Activated naive CD4-positive, alpha-beta T cell treated with anti-CD3 and anti-CD28 coated beads, Interleukin-2, amount 50 U/mL, for 72 hours (primary cell): ENCODE measurements at places on chromosomes 7 and 10. TPM values are rescaled to one million over a fixed set of nuclear protein-coding genes. Genes with fewer than 3 reads are reported as not detected.

- no peak for DNase-seq
These were observed 105.4 kb upstream of the FAM133B start for GRCh38 chr7:92695308-92696261.

SPDYE5 gene
- total RNA-seq: not detected

DNA sequence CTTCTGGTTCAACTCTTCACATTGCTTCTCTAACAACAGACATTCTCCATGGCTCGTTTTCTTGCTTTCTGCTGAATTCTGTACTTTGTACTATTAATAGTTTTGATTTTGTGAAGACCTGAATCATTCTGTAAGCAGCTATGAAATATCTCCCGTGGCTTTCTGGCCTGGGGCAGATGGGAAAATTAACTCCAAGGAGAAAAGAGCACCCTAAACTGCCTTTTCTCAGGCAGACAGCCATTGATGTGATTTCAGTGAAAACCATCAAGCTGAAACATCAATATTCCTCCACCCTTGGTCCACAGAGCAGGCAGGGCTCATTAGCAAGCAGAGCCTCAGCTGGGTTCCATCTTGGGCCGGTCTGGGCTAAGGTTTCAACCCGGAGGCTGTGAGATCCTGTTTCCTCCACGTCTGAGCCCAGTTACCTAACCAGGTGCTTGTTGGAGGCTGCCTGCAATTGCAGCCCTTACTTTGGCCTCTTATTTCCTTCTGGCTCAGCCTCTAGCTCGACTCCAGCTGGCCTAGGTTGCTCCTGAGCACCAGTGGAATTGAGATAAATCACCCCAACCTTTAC, 21.1 kb upstream of the EZH2 start:
- DNase-seq: no peak

ITGA8 gene
- total RNA-seq: not detected

DNA sequence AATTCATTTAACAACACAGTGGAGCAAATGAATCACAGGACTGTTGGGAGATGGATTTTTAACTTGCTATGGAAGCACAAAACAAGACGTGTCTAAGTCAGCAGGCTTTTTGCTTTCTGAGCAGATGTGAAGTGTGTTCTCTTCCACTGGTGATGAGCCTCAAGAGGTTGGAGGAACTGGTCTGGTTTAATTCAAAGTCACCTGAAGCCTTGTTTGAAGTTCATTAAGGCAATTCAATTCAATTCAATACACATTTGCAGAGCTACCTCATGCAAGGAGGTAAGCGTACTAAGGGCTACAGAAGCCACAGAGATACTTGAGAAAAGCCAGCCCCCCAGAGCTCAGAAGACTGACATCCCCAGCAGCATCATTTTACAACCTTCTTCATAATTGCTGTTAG, 68.4 kb upstream of the PALS2 start:
- no peak for DNase-seq

GRCh38 chr10:86211691-86212390, 154.8 kb downstream of the GRID1 start:
- no peak for DNase-seq

GRCh38 chr10:76393875-76394706, 962.7 kb downstream of the LRMDA start:
- DNase-seq: no peak

GRCh38 chr10:126185676-126186447, 202.4 kb downstream of the ADAM12 start:
- DNase-seq: no peak

AGR2 gene
- total RNA-seq: not detected

DNA sequence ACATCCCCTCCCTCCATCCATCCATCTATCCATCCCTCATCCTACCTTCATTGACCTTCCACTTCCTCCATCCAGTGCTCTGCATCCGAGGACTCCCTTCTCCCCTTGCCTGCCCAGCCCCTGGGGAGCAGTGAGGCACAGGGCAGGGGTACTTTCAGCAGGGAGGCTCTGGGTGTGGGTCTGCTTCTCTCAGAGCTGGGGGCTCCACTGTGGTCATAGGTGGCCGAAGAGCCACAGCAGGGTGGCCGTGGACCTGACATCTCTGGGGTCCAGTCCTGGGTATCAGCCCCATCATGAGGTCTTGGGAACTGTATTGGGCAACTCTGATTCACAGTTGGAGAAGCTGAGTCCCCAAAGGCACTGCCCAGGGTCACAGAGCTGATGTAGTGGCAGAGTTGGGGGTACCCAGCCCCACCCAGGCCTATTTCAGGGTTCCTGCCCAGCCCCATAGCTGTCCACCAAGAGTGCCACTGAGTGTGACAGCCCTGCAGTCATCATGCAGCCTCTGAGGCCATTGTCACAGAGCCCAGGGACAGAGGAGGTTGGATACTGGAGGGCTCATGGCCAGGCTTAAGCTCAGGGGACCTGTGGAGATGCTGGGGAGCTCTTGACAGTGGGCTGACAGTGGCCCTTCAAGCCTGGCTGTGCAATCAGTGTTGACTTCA, 35.3 kb upstream of the DPYSL4 start:
- peak; percentile 50 for DNase-seq

DNA sequence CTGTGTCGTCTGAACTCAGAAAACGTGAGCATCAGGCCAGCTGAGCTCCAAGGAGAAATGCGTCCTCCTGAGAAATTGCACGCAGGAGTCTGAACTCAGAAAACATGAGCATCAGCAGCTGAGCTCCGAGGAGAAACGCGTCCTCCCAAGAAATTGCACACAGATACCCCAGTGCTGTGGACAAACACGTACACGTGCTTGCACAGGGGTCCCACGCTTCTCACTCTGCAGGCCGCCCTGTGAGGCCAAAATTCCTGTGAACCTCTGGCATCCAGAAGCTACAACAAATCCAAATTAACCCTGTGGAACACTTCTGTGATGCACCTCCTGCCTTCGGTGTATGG, 133.8 kb downstream of the WDR37 start:
- DNase-seq: no peak

DNA sequence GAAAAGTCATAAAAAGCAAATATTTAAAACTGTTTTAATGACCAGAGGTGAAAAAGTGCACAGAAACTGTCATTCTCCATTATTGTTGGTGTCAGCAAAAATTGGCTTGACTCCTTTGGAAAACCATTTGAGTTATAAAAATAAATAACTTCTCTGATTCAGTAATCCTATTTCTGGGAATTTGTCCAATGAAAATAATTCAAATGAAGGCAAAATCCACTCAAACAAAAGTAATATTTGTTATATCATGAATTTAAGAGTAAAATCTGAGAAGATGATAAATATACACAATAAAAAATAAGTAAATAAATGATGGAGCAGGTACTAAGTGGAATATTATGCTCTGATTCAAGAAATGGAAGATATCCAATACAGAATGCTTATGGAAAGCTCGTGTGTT, 326.6 kb upstream of the KLF6 start:
- DNase-seq: no peak

HSPA12A gene
- not detected for total RNA-seq

GRCh38 chr10:129971381-129972144, 7.5 kb upstream of the EBF3 start:
- peak; percentile 64 for DNase-seq

ARMC3 gene
- total RNA-seq: not detected
